Stimulated activated memory B cell treated with anti-CD40 and anti-IgM and Interleukin-4, amounts not matched to agents 10 μg/mL and 1 μg/mL and 100 μg/mL, for 72 hours (primary cell): ENCODE measurements at places on chromosomes 1 and 21.

DNA sequence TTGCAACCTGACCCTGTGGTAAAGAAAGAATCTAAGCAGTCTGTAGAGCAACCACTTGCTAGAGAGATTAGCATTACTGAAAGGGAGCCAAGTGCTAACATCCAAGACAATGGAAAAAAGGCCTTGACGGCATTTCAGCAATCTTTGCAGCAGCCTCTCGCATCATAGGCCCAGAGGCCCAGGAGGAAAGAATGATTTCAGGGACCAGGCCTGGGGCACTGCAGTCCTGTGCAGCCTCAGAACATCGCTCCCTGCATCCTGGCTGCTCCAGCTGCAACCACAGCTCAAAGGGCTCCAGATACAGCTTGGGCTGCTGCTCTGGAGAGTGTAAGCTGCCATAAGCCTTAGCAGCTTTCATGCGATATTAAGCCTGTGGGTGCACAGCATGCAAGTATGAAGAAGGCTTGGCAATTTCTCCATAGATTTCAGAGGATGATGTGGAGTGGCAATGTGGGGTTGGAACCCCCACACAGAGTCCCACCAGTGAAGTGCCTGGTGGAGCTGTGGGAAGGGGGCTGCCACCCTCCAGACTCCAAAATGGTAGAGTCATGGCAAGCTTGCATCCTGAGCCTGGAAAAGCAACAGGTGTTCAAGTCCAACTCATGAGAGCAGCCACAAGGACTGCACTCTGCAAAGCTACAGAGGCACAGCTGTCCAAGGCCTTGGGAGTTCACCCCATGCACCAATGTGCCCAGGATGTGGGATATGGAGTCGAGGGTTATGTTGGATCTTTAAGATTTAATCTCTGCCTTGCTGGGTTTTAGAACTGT is 110.6 kb upstream of the HMGB4 start:
- no peak for ATAC-seq

DNA sequence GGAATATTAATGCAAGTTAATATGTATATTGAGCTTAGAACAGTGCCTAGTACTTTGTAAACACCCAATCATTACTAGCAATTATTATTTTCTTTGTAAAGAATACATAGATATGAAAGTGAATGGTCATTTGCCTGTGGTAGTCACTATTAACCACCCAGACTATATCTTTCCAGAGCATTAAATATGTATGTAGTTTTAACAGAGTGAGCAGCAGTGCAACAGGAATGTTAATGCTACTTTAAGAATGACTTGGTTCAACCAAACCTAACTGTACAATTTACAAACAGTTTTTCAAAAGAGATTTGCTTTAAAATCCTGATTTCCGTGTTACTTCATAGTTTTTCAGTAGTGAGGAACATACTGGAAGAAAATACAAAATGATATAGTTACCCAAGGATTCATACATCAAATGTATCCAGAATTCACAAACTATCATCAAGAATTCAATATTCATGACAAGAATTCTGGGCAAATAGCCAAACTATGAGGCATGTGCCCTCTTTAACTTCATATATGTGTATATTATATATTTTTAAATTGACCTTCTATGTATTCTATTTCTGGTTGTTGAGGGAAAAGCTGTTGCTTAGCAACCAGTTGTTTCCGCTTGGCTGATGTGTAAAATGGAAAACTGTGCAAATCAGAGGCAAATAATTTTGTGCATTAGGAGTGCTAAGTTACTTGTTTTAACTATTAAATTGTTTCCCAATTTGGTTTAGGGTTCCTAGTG is 34.9 kb upstream of the IVNS1ABP start:
- ATAC-seq, result no peak

DNA sequence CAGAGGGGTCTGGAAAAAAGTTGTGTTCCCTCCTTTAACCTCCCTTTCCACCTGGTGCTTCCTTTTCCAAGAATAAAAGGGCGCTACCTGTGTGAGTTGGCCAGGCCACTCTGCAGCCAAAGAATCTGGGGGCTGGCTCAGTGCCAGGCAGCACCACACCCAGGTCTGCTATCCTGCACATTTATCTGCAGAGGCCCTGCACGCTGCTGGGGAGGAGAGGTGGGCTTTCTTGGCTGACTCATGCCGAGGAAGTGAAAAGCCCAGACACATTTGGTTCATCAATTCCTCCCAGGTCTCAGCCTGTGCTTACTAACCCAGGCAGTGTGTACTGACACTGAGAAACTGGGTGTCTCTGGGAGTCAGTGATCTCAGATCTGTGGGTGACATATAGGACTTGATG is 79.8 kb upstream of the F3 start:
- ATAC-seq, result no peak

GRCh38 chr1:108327534-108328466 is 83.9 kb upstream of the NBPF4 start:
- no peak for ATAC-seq

DNA sequence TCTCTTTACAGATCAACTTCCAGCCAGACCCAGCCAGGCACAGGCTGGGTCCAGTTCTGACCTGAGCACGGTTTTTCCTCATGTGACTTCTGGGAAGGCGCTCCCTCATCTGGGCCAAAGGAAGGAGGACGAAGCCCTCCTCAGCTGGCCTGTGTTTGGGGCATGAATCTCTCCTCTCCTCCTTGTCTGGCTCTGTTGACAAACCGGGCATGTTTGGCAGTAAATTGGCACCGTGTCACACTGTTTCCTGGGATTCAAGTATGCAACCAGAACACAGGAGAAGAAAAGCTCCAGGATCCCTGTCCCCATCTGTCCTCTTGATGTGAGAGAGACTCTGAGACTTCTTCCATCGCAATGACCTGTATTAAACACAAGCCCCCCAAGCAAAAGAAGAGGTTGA is 18.3 kb downstream of the NECAP2 start:
- no peak for ATAC-seq

DNA sequence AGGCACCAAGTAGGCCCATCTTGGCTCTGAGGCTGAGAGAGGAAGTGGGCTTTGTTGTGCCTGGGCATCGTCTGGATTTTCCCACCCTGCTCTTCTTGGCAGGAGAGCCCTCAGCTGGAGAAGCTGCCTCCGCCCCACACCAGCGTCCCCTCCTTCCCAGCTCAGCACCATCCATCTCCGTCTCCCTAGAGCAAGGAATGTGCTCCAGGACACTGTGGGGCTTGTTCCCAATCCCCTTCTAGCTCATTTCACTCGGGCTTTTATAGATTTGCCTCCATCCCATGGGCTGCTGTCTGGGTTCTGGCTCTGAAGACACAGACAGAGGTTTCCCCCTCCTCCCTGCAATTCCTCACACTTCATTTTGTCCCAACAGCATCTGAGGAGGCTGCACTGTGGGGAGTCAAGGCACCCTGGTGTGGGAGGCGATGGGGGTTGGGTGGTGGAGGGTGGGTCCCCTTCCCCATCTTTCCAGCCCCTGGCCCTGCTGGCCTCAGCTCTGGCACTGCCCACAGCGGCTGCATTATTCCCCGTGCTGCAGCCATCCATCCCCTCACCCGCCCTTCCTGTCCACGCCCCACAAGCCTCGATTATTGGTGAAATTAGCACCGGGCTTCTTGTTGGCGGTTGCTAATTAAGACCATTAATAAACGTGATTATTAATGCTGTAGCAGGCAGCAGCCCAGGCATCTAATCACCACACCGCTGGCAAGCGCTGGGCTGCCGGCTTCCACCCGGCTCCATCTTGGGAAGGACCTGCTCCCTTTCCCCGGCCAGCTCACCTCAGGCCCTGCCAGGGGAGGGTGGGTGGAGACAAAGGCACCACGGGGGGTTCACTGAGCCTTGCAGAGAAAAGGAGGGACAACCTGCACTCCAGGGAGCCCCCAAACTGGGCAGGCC is 21.7 kb downstream of the RHBG start:
- ATAC-seq, result no peak

GRCh38 chr1:152479792-152480595 is 30.6 kb upstream of the LCE5A start:
- ATAC-seq, result peak; percentile 67

- no peak for ATAC-seq
These were observed 365.0 kb upstream of the RUNX1 start for GRCh38 chr21:35414056-35414455.

DNA sequence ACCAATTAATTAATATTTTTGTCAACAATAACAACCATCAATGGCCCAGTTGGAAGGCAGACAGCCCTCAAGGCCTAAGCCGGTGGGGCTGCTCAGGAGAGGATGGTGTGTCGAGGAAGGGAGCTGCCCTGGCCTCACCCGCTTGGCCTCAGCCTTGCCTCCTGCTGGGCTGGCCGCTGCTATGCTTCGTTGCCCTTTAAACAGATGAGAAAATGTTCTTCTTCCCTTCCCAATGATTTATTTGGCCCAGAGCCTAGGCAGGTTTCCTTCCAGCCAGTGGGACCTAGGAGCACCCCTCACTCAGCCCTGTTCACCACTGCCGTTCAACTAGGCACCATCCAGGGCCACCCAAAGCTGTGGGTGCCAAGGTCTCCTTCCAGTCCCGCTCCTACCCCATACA is 3.1 kb upstream of the ADGRB2 start:
- no peak for ATAC-seq

GRCh38 chr21:36188081-36188681 is 31.6 kb downstream of the DOP1B start:
- ATAC-seq, result no peak

GRCh38 chr1:50447961-50448360 is 24.7 kb upstream of the DMRTA2 start:
- ATAC-seq, result no peak

- ATAC-seq, result peak; percentile 91
These were observed 12.2 kb downstream of the SMAP2 start for GRCh38 chr1:40385437-40386358.

DNA sequence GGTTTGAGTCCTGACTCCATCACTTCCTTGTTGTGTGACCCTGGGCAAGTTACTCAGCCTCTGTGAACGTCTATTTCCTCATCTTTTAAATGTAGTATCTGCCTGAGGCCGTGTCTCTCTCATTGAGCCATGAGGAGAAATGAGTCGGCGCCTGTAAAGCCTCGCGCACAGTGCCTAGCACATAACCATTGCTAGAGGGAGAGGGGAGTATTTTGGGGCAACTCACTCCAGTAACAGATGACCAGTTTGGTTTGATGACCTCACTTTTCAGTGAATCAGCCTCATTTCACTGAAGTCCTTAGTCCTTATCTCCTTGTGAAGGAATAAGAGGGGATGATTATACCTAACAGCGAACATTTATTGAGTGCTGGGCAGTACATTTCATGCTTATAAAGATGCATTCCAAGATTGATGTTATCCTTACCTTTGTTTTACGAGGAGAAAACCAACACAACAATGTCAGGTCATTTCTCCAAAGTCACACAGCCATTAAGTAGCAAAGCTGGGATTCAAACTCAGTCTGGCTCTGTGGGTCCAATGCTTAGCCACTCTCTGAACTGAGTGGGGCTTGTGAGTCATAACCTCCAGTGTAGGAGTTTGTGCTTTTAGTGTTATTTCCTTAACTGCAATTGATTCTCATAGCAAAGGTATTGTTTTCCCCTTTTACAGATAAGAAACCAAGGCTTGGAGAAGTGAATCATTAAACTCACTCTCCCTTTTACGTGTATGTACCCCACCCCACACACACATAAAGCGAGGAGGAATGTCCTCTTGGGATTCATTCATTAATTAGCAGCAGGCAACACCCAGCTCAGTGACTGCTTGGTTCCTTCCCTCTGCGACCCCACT is 25.9 kb downstream of the KCNC4 start:
- ATAC-seq, result peak; percentile 75

- no peak for ATAC-seq
These were observed 20.0 kb upstream of the TACSTD2 start for GRCh38 chr1:58597076-58597475.

DNA sequence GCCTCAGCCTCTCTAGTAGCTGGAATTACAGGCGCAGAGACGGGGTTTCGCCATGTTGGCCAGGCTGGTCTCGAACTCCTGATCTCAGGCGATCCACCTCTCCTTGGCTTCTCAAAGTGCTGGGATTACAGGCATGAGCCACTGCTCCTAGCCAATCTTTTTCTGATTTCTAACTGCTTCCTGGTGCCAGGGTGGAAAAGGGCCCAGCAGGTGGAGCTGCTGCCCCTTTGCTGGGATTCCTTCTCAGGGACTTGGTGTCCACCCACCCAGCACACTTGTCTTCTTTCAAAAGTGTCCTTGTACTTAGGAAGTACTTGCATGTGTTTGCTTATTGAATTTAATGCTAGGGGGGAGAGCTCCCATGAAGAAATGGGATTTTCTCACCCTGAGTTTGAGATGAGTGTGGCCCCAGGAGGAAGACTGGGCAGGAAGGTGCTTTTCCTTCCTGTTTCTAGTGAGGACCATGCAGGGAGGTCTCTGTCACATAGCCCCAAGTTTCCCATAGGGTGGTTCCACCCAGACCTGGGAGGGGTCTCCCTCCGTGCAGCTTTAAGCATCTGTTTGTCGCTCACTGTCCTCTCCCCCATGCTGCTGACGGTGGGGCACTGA is 14.2 kb downstream of the UTP11 start:
- ATAC-seq, result no peak

- ATAC-seq, result no peak
These were observed 8.9 kb downstream of the ERI3 start for GRCh38 chr1:44346184-44346583.

GRCh38 chr1:190377294-190377693 is 100.4 kb downstream of the BRINP3 start:
- ATAC-seq, result no peak

DNA sequence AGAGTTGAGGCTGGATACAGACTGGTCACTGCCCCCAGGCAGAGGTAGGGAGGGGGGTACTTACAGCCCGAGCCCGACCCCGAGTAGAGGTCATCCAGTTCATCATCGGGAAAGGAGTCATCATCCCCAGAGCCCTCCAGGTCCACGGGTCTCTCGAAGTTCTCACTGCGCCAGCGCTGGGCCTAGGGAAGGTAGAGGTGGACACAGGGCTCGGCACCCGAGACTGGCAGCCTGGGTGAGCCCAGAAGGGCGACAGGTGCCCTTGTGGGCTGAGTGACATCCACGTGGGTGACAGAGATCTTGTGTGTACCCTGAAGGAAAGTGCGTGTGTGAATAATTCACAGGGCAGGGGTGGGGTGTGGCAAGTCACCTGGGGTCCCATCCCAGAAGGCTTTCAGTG is 30.0 kb downstream of the SDC3 start:
- no peak for ATAC-seq

DNA sequence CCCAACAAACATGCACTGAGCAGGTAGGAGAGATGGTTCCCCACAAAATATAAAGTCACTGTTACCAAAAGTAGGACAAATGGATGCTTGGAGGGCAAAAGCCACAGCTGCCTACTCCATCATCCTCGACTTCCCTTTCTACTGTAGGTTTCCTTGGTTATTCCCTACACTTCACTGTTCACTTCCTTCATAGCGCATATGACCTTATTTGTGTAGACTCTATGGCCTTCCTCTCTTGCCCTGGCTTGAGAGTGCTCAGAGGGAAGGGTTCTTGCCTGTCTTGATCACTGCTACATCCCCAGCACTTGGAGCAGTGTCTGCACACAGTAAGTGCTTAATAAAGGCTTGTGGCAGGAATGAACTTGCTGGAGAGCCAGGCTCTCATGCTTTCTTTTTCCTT is 14.6 kb upstream of the TRNP1 start:
- no peak for ATAC-seq
